Ovary (tissue), 10 donors: ENCODE measurements at places on chromosomes 1 and 21.

DNA sequence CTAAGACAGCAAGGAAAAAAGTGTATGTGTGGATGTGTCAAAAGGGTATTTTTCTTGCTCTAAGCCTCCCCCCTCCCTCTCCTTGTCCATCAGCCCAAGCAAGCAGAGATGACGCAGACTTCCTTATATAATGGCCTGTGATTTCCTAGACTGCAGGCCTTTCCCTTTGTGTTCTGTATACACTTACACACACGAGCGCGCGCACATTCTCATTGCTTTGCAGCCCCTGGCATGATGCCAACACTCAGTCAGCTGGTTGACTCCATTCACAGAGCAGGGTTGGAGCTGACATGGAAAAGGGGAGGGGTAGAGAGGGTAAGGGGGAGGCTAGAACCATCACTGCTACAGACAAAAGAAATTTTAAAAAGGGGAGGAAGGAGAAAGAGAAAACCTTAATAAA, 41.8 kb downstream of the GATAD2B start:
- peaks cover 6% of the 10 kb centered on the region for H3K4me1 ChIP-seq
- DNase-seq: peak; percentile 78
- H3K4me3 ChIP-seq: no peak overlapping the region

DNA sequence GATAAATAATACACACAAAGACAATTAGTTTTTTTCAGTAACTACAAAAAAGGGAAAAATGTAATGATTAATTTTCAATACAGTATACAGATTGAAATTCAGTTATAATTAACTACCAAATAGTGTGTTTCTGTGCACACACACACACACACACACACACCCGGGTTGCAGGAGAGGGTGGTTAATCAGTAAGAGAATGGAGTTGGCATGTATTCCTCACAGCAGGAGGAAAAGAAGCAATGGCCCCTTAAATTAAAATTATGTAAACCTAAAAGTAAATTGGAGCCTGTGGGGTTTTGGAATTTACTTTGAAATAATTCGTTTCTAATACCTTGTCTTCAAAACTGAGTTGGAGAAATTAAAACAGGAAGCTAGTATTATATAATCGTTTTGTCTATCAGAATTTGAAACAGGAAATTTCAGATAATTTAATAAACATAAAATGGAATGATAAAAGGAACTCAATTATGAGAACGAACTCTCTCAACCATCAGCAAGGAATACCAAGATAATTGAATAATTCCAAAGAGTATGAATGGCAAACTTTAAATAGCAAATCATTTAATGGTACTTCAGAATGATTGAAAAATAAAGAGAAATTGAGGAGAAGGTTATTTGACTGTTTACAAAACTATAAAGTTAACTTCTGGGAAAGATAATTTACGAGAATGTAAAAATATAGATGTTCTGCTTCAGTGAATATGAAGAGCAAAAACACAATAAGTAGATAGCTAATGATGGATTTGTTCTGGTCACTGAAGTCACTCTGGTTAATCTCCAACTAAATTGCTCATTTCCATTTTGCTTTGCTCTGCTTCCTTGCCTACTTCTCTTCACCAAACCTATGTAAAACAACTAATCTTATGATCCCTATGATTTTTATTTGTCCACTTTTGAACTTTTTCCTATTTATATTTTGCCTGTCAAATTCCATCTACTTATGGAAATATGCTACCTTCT, 547.9 kb upstream of the ZP4 start:
- no peak for DNase-seq
- H3K4me1 ChIP-seq: no peaks in the 10 kb centered on the region
- H3K36me3 ChIP-seq: no peaks in the 10 kb centered on the region
- no peaks in the 10 kb centered on the region for H3K27me3 ChIP-seq
- no peak overlapping the region for H3K4me3 ChIP-seq

GRCh38 chr1:221972276-221973235, 230.7 kb upstream of the DUSP10 start:
- H3K4me1 ChIP-seq: no peaks in the 10 kb centered on the region
- DNase-seq: no peak
- no peaks in the 10 kb centered on the region for H3K27me3 ChIP-seq
- H3K4me3 ChIP-seq: no peak overlapping the region
- H3K27ac ChIP-seq: no peak overlapping the region

- H3K4me1 ChIP-seq: peaks cover 2% of the 10 kb centered on the region
- H3K36me3 ChIP-seq: no peaks in the 10 kb centered on the region
- H3K27me3 ChIP-seq: no peaks in the 10 kb centered on the region
- H3K27ac ChIP-seq: no peak overlapping the region
Observed at GRCh38 chr1:207941665-207942064, 30.7 kb upstream of the CD34 start.
